ENCODE measurements at places on chromosomes 1 and 21.
A peak's percentile ranks its signal among the peaks of the same experiment; 100 is the strongest.

DNA sequence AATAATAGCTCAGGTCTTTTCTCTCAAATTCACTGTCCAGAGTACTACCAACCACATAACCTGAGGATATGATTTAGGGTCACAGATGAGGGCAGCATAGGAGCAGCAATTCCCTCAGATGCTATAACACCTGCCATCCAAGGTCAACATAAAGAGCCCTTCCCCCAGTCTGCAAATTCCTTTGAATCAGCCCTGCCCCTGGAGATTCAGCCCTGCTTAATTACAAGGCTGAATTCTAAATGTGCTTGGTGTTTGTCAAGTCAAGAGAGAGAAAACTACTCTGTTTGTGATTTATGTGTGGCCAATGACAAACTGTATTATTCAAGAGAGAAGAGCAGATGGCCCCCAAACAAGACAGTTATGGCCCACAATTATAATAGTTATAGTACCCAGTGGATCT, 195.7 kb upstream of the ADGRL2 start:
- DNase-seq: no peak

GRCh38 chr1:109658533-109659042, 2.7 kb downstream of the GSTM4 start:
- no peak for DNase-seq

GRCh38 chr1:185104083-185104482, 52.7 kb downstream of the TRMT1L start:
- no peak for DNase-seq

DNA sequence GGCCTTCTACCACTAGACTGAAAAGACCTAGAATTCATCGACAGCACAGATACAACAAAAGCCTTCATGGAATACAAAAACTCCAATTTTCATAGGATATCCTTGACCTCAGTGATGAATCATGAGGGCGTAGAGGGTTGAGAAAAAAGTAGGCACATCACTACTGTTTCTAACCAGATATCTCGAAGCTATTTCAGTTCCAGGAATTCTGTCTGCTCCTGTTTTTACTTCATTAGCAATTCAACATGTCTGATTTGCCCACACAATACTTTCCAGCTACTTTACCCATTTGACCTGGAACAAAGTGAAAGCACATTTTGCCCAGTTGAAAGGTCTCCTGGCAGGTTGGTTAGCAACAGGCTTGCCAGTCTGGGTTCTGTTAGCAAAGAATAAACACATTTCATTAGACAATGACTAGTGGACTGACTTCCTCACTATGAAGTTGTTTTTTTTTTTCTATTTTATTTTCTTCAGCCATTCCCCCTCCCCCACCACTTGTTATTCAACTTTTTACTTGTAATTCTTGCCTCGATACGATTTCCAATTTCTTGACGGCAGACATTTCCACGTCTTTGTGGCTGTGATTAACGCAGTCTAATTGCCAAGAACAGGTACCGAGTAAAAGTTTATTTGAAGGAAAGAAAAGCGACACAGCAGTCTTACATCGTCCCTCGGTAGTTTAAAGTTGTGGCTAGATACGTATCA, 4.0 kb upstream of the ZBTB18 start:
- no peak for DNase-seq

- no peak for DNase-seq
Measured at GRCh38 chr1:167016100-167016750, 27.1 kb downstream of the MAEL start.

GRCh38 chr21:26591543-26591942, 18.5 kb upstream of the CYYR1 start:
- DNase-seq: no peak

DNA sequence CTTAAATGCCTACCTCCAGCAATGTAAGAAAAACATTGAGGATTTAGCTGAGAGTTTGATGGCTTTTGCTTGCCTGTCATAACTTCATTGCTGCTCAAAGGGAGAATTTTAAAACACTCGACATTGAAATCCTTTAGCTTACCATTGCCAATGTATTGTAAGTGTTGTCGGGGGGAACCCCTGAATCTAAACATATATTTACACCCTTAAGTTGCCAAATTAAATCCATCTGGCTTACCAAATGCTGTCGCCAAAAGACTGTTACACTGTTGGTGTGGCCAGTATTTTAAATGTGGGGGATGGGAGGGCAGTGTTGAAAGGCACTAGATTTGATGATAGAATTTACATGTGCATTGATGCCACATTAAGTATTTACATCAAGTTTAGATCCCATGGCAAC, 24.9 kb upstream of the C1orf105 start:
- no peak for DNase-seq

DNA sequence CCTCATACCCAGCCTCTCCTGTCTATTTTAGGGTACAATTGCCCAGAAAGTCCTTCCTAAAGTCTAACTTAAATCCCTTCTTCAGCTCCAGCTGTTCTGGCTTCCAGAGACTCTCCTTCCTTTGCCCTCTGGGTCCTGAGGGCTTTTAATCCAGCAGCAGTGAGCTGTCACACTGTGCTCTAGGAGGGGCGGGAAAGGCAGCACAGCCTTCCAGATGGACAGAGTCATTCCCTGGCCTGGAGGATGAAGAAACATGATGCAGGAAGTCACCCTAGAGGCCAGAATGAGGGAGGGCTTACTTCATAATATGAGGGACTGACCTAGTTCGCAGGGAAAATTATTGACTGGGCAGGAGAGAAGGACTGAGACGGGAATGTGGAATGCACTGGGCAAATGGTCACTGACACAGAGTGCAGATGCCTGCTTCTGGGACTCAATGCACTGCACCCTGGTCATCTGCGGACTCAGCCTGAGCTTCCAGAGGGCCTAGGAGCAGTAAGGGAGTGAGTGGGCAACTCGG, 1.3 kb downstream of the SH2D2A start:
- no peak for DNase-seq

DNA sequence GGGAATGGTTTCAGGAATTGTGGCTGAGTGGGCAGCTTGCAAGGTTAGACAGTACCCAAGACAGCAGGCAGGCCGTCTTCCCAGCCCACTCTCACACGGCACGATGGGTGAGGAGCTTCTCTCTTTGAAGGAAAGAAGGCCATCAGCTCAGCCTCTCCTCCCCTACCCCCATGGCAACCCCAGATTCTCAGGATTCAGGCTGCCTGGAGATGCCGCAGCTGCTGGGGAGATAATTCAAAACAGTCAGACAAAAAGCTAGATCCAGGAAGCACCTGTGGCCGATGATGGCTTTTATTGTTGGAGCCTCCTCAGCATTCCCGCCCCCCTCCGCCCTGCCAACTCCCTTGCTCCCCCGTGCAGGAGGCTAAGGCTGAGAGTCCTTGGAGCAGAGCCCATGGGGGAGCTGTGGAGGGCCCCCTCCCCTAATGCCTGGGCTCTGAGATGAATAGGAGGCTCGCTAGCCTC, 220.5 kb downstream of the TRABD2B start:
- DNase-seq: no peak

GRCh38 chr21:46065215-46065913, 32.5 kb upstream of the COL6A2 start:
- no peak for DNase-seq

- no peak for DNase-seq
Measured at GRCh38 chr1:76949503-76949902, 82.2 kb downstream of the ST6GALNAC5 start.

DNA sequence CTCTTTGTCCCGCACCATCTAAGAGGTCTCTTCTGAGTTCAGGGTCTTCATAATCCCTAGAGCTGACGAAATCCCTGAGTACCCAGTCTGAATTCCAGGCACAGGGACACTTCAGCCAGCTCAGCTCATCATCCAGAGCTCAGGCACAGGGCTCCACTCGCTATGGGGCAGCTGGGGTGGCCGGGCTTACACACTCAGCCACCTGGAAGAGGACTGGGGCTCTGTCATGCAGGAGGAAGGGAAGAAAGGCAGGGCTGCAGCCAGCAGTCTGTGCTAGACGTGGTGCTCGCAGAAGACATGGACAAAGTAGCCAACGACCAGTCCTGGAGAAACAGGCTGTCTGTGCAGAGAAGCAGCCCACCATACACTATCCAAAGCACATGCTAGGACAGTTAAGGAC, 88.5 kb downstream of the POFUT2 start:
- no peak for DNase-seq

GRCh38 chr1:31509124-31510072, 66.9 kb upstream of the TINAGL1 start:
- no peak for DNase-seq

DNA sequence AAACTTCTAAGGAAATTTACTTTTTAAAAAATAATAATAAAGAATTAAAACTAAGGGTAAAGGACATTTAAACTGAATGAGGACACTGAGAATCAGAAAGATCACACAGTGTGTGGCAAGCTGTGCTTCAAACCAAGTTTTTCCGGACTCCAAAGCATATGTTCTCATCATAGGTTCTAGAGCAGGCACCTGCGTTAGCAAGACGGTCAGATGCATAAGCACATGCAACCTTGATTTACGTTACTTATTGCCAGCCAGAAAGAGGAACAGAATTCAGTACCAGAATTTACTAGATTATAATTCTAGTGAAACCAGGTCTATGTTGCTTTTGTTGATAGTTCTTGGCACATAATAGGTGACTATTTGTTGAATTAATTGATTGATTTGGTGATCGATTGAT, 6.2 kb upstream of the LBR start:
- DNase-seq: no peak

- no peak for DNase-seq
Measured at GRCh38 chr1:19622204-19622603, 21.9 kb upstream of the NBL1 start.

DNA sequence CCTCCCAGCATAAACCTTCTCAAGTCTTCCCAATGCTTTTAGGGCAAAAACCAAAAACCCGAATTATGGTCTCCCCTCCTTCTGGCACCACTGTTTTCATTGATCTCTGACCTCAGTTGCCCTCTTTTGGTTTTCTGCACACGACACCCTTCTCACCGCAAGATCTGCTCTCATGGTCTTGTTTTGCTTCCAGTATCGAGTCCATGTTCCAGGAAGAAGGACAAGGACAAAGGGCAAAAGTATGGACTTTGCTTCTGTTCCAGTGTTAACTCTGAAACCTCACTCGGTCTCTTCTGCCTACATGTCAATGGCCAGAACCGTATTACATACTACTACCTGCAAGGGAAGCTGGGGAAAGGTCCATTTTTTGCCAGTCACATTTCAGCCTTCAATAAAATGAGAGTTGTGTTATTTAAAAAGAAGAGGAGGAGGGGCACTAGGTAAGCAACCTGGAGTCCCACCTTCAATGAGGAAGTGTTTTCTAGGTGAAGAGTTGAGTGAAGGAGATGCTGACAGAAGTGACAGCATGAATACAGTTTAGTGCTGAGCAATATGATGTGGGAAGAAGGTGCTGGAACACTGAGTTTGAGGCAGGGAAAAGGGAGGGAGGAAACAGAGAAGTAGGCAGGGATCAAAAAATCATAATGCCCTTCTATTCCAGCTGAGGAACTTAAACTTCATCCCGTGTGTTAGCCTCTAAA, 183.4 kb downstream of the FGGY start:
- no peak for DNase-seq

- no peak for DNase-seq
Measured at GRCh38 chr1:226603022-226603857, 54.7 kb downstream of the STUM start.

DNA sequence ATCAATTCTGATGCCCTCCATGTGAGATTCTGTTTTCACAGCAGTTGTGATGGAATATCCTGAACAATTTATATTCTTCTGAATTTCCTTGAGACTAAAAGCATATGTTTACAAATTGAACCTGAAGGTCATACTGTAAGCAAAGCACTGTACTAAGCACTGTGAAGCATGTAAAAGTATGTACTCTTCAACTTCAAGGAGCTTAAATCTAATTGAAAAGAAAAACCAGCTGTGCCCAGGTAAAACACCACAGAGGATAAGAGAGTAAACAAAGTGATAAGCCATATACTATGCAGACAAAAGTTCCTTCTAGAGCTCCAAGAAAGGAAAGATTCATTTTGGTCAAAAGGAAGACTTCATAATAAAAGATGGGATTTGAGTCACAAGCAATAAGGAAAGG, 71.9 kb downstream of the TTLL7 start:
- no peak for DNase-seq

- DNase-seq: no peak
Measured at GRCh38 chr1:86546787-86547221, at the start of gene CLCA4. TSS of gene CLCA4 (plus strand) at chr1:86547078. CDS start at chr1:86547120, 42 bp downstream.

GRCh38 chr1:228343191-228343661, 63.4 kb downstream of the TRIM11 start:
- DNase-seq: no peak

DNA sequence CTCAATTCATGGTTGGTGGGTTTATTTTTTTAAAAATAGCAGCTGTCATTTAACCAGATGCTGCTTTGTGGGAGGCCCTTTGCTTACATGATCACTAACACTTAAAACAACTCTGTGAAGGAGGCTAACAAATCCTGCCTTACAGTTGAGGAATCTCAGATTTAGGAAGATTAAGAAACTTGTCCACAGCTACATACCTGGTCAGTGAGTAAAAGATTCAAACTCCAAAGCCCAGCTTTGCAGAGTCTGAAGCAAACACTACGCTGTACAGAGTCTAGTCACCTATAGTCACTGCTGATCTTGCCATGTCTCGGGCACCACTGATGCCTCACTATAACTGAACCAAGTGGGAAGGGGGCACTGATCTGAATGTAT, 535.4 kb downstream of the SMYD3 start:
- DNase-seq: no peak

- DNase-seq: no peak
Measured at GRCh38 chr1:26922431-26922729, 837 bp downstream of the NUDC start.

DNA sequence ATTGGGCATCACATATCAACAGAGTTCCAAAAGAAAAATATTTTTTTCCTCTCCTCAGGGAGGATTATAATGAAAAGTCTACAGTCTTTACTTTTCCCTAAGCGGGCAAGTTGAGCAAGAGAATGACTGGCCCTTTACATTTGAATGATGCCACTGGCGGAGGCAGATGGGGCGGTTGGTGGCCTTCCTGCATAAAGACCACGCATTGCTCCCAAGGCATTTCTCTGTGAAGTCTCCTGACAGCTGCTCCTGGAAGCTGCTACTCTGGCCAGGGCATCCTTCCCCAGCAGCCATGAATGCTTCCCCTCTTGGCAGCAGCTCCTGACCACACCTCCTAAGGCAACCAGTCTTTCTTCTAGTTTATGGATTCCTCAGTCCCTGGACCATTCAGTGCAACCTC, 161.1 kb upstream of the RRP15 start:
- no peak for DNase-seq

- DNase-seq: no peak
Measured at GRCh38 chr1:8481650-8482380, 163.9 kb downstream of the SLC45A1 start.

GRCh38 chr1:94106716-94107115, 14.2 kb downstream of the ABCA4 start:
- DNase-seq: no peak

DNA sequence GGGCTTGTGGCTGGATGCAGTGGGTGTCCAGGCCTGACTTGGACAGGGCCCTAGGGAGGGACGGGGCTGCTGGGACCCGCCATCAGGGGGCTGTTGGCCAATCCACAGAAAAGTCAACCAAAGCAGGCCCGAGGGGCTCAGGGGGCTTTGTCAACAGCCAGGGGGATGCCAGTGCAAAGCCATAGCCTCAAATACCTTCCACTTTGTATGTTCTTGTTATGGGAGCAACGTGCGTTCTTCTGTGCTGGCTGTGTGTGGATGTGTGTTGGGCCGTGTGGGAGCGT, 35.4 kb upstream of the ARF1 start:
- DNase-seq: no peak

- no peak for DNase-seq
Measured at GRCh38 chr1:16119504-16119903, 36.4 kb downstream of the EPHA2 start.

GRCh38 chr1:156627313-156627880, 8.2 kb downstream of the HAPLN2 start:
- DNase-seq: peak; percentile 57

Measured in stimulated activated CD8-positive, alpha-beta memory T cell treated with anti-CD3 and anti-CD28 coated beads, Interleukin-4, amount 100 ng/mL, for 48 hours (primary cell).